Stimulated activated CD4-positive, alpha-beta T cell treated with anti-CD3 and anti-CD28 coated beads, TNF-alpha, amount 100 ng/mL, for 1 hour (primary cell): ENCODE measurements at places on chromosomes 3 and 15.

DNA sequence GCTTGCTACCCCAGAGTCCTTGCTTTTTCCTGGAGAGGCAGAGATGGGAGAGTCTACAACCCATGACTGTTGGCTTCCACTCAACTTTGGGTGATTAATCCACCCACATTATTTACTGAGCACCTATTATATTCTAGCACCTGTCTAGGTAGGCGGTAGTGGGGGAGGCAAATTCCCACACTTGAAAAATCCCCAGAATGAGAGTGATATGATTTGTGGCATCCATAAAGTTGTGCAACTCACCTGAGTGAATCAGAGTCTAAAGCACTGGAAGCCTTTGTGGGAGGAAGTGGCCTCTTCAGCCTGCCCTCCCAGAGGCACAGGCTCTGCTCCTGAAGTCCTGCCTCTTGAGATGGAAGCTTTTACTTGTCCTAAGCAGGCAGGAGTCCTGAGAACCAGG, 40.4 kb upstream of the CTNNB1 start:
- DNase-seq: no peak

DNA sequence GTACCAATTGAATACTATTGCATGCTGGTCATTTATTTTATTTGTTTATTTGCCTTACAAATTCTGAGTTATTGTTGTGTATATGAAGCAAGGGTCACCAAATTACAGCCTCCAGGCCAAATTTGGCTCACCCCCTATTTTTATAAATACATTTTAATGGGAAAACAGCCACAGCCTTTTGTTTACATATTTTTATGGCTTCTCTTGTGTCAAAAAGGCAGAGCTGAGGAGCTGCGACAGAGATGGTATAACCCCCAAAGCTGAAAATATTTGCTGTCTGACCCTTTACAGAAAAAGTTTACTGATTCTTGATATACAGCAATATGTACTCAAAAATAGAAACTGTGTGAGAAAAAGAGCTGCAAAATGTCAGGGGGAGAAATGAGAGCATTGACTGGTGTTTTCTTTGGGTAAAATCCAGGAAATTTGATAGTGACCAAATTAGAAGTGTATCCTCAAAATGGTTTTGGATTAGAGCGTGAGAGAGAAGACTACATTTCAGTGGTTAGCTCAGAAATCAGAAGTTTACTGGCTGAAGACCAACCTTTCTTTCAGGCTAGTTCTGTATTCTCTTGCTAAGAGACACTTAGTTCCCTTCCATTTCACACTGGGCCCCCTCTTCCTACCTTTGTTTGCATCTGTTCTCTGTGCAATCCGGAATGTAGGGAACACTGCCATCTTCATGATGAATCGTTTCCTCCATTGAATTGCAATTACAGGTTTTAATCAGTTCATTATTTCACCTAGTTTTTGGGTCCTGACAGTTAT, 757.8 kb downstream of the AGBL1 start:
- no peak for DNase-seq

- no peak for DNase-seq
Measured at GRCh38 chr15:95032156-95032555, 800.8 kb downstream of the MCTP2 start.

- DNase-seq: no peak
Measured at GRCh38 chr3:153639631-153640030, 477.6 kb downstream of the RAP2B start.

GRCh38 chr15:22933641-22934061, 46.5 kb downstream of the CYFIP1 start:
- no peak for DNase-seq

DNA sequence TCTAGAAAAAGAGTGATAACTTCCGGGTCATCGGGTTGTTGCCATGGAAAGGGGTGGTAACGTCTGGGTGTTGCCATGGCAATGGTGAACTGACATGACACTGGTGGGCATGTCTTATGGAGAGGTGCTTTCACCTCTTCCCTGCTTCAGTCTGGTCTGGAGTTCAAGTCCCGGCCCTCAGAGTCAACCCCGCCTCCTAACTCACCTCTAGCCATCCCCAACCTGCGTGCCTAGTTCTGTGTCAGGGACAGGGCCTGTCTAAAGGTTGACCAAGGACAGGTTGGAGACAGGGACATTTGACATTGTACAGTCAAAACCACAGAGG, 96.0 kb downstream of the LSM3 start:
- DNase-seq: no peak

GRCh38 chr15:67564968-67565345, 22.5 kb downstream of the MAP2K5 start:
- DNase-seq: no peak

- DNase-seq: no peak
Measured at GRCh38 chr15:68821841-68822381, 1.2 kb upstream of the ANP32A start.

- no peak for DNase-seq
Measured at GRCh38 chr15:80978685-80979329, 10.8 kb downstream of the MESD start.

DNA sequence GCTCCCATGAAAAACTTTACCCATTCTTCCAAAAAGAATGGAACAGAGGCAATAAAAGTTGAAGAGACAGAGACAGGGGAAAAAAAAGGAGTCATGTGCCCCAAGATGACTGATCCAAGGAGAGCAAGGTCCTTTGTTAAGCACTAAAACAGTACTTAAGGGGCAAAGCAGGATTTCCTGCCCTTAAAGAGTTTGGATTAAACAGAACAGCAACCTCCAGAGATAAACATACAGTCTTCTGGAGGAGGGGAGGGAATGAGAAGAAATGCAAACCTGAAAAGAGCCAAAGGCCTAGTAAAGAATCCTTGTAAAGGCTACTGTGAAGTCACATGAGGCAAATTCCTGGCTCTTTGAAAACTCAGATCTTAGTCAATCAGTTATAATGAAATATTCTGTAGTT, 38.2 kb downstream of the SHQ1 start:
- no peak for DNase-seq

GRCh38 chr3:112858410-112859069, 11.9 kb upstream of the CD200R1L start:
- no peak for DNase-seq

- no peak for DNase-seq
Measured at GRCh38 chr3:172892158-172892557, 141.6 kb downstream of the ECT2 start.

- DNase-seq: no peak
Measured at GRCh38 chr3:89923921-89924610, 816.6 kb downstream of the EPHA3 start.

DNA sequence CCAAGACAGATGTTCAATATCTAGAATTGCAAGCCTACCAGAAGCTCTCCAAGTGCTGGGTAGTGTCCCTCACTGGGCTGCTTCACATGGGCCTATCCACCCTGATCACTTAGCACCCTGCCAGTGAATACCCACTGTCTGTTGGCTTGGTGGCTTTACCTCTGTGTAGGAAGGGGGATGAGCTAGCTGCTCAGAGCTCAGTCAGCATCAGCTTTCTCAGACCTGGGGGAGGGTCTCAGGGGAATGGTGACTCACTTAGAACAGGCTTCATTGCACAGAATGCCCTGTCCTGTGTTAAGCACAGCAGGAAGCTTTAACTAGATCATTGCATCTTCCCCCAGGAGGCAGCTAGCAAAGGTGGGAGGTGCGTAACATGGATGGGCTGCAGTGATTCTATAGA, 209.8 kb downstream of the PDCD6IP start:
- no peak for DNase-seq

GRCh38 chr15:68729789-68730411, 90.8 kb downstream of the ANP32A start:
- DNase-seq: no peak

DNA sequence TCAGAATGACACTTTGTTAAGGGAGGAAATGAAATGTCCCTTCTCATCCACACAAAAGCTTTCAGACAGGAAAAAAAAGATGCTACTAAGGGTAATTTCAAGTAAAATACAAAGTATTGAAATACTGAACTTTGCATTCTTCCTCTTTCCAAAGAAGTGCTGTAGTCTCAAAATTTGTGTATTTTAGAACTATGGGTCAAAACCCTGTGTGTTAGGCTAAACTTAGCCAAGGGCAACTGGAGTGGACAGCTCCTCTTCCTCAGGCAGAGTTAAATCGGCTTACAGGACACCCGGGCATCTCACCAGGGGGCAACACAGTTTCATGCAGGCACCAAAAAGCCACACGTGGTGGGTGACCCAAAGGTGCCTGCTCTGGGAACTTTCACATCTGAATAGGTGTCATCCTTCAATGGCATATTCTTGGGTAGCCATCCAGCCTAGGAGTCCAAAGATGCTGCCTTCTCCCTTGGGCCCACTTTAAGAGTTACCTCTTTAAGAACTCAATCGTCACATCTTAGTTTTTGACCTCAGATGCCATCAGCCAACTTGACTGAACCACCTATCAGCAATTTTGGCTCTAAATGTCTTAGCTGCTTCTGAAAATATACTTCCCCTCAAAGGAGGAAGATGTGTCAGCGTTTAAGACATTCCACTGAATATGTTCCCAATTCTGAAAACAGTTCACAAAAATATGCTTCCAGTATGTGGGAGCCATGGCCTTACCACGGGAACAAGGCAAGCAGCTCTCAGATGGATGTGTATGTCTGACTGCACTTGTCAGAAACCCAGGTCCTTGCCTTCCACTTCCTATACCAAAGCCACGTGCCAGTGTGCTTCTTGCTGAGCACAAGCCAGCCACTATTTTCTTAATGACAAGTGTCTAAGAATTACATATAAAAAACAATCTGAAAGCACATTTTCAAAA, 32.2 kb upstream of the MUC13 start:
- DNase-seq: no peak

DNA sequence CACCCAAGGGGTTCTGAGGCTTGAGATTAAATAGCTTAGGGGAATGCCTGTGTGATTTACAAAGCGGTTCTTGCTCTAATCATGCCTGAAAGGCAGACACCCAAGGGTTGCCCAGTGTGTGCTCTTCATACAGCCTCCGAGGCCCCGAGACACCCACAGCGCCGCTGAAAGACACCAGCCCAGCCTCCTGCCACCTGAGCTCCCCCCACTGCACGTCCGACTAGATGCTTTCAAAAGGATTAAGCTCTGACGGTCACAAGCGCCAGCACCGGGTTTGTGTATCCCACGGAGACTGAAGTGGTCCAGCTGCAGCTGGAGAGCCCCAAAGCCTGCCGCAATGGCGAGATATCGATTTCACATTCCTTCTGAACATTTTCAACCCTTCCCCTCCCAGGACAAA, 50.3 kb downstream of the SPATA12 start:
- no peak for DNase-seq

GRCh38 chr3:186824430-186825139, 17.9 kb upstream of the ADIPOQ start:
- no peak for DNase-seq

- no peak for DNase-seq
Measured at GRCh38 chr3:157029365-157029790, 130.6 kb downstream of the CCNL1 start.
